ENCODE measurements at places on chromosomes 12 and 14. TPM values are rescaled to one million over a fixed set of nuclear protein-coding genes. Genes with fewer than 3 reads are reported as not detected.
A peak's percentile ranks its signal among the peaks of the same experiment; 100 is the strongest.

- H3K4me3 ChIP-seq: no peak overlapping the region
- H3K27me3 ChIP-seq: no peaks in the 10 kb centered on the region
- DNase-seq: no peak
- H3K27ac ChIP-seq: no peak overlapping the region
- H3K36me3 ChIP-seq: no peaks in the 10 kb centered on the region
These were observed 709 bp downstream of the INHBC start for GRCh38 chr12:57435293-57435692.

DNA sequence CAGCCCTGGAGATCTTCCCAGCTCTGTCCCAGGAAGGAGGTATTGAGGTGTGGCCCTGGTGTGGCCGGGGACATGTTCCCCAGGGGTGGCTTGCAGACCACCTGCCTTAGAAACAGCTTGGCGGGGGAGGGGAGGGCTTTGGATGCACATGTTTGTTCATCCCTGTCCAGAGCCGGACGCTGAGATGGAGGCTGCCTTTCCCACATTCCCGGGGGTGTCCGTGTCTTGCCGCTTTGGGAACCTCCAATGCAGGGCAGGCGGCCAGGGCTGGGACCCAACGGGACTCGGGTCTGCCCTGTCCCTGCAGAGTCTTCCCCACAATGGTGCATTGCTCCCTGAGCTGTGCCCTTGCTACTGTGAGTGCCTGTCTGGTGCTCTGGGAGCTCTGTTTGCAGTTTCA is 319.5 kb upstream of the SFSWAP start:
- no peaks in the 10 kb centered on the region for H3K4me1 ChIP-seq
- H3K4me3 ChIP-seq: no peak overlapping the region
- no peak overlapping the region for H3K27ac ChIP-seq
- H3K27me3 ChIP-seq: peaks cover 10% of the 10 kb centered on the region
- peak; percentile 62 for DNase-seq
- H3K36me3 ChIP-seq: no peaks in the 10 kb centered on the region

- peak overlapping the region; percentile 59 for H3K27ac ChIP-seq
- no peaks in the 10 kb centered on the region for H3K27me3 ChIP-seq
- no peak for DNase-seq
- H3K36me3 ChIP-seq: peaks cover 73% of the 10 kb centered on the region
- no peak overlapping the region for H3K4me3 ChIP-seq
These were observed 13.9 kb downstream of the JDP2 start for GRCh38 chr14:75441728-75442127.

DNA sequence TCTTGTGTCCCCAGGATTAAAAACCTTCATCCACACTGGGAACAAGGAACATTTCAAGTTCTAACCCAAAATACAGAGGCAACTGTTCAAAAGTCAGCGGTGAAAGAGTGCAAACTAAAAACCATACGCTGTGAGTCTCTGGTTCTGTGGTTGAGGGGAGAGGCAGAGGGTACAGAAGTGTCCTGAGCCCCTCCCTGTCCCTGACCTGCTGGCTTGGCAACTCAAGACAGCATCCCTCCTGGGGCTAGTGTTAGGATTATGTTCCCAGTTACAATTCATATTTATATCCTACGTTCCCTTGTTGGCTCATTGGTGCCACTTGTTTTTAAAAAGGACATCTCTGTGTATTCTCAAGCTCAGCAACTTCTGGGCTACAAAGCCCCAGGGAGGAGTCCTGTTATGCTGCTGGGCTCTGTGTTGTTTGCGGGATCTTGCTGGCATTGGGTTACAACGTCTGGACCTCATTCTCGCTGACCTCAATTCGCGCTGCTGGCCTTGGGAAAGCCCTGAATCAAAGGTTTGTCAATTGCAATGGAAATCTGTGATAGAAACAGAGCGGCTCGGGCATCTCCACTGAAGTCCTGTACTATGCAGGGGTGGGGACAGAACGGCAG is 420.8 kb downstream of the FUT8 start:
- H3K36me3 ChIP-seq: no peaks in the 10 kb centered on the region
- no peak overlapping the region for H3K27ac ChIP-seq
- DNase-seq: no peak
- no peaks in the 10 kb centered on the region for H3K4me1 ChIP-seq
- H3K27me3 ChIP-seq: no peaks in the 10 kb centered on the region

GRCh38 chr14:99534863-99535262 is 53.7 kb downstream of the CCNK start:
- H3K27ac ChIP-seq: no peak overlapping the region
- H3K4me1 ChIP-seq: no peaks in the 10 kb centered on the region
- H3K4me3 ChIP-seq: no peak overlapping the region
- no peak for DNase-seq
- no peaks in the 10 kb centered on the region for H3K36me3 ChIP-seq

- DNase-seq: no peak
- no peaks in the 10 kb centered on the region for H3K36me3 ChIP-seq
- H3K27ac ChIP-seq: no peak overlapping the region
- no peaks in the 10 kb centered on the region for H3K27me3 ChIP-seq
- H3K4me3 ChIP-seq: no peak overlapping the region
These were observed 31.2 kb downstream of the SLC15A5 start for GRCh38 chr12:16246264-16246663.

GRCh38 chr12:112347581-112347982 is 34.6 kb downstream of the HECTD4 start:
- H3K4me3 ChIP-seq: no peak overlapping the region
- H3K27ac ChIP-seq: no peak overlapping the region
- DNase-seq: no peak
- H3K36me3 ChIP-seq: no peaks in the 10 kb centered on the region
- H3K4me1 ChIP-seq: no peaks in the 10 kb centered on the region
- no peaks in the 10 kb centered on the region for H3K27me3 ChIP-seq

- H3K36me3 ChIP-seq: no peaks in the 10 kb centered on the region
- DNase-seq: no peak
- no peak overlapping the region for H3K27ac ChIP-seq
- H3K4me3 ChIP-seq: no peak overlapping the region
- H3K4me1 ChIP-seq: no peaks in the 10 kb centered on the region
These were observed 129.0 kb downstream of the AACS start for GRCh38 chr12:125194163-125194773.

DNA sequence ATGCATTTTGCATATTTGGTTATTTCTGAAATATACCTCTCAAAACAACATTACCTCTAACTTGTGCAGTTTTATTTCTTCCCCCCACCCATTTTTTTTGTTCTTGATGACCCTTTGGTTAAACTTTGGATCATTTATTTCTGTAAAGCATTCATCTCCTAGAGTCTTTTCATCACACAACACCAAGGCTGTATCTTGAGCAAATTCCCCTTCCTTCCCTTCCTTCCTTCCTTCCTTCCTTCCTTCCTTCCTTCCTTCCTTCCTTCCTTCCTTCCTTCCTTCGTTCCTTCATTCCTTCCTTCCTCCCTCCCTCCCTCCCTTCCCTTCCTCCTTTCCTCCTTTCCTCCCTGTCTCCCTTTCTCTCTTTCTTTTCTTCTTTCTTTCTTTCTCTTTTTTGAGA is 43.8 kb upstream of the PPP1R12A start:
- no peak for DNase-seq
- no peaks in the 10 kb centered on the region for H3K4me1 ChIP-seq
- H3K27me3 ChIP-seq: no peaks in the 10 kb centered on the region
- no peak overlapping the region for H3K4me3 ChIP-seq

GRCh38 chr14:96164861-96165490 is 39.7 kb upstream of the BDKRB2 start:
- no peak for DNase-seq
- H3K4me3 ChIP-seq: no peak overlapping the region
- no peaks in the 10 kb centered on the region for H3K36me3 ChIP-seq
- H3K4me1 ChIP-seq: no peaks in the 10 kb centered on the region
- H3K27me3 ChIP-seq: no peaks in the 10 kb centered on the region

- H3K36me3 ChIP-seq: no peaks in the 10 kb centered on the region
- no peaks in the 10 kb centered on the region for H3K27me3 ChIP-seq
- peaks cover 13% of the 10 kb centered on the region for H3K4me1 ChIP-seq
- no peak for DNase-seq
These were observed 101.6 kb upstream of the PLEKHG7 start for GRCh38 chr12:92601176-92601575.

GRCh38 chr12:55666508-55666907 is 29.8 kb downstream of the OR10P1 start:
- H3K4me1 ChIP-seq: no peaks in the 10 kb centered on the region
- no peak overlapping the region for H3K4me3 ChIP-seq
- H3K27ac ChIP-seq: no peak overlapping the region
- H3K36me3 ChIP-seq: no peaks in the 10 kb centered on the region

GRCh38 chr12:129937426-129937825 is 33.6 kb upstream of the TMEM132D start:
- H3K27ac ChIP-seq: no peak overlapping the region
- no peaks in the 10 kb centered on the region for H3K4me1 ChIP-seq
- H3K27me3 ChIP-seq: no peaks in the 10 kb centered on the region
- H3K36me3 ChIP-seq: no peaks in the 10 kb centered on the region
- H3K4me3 ChIP-seq: no peak overlapping the region

- H3K4me1 ChIP-seq: peaks cover 3% of the 10 kb centered on the region
- DNase-seq: no peak
- H3K4me3 ChIP-seq: no peak overlapping the region
- no peaks in the 10 kb centered on the region for H3K27me3 ChIP-seq
These were observed 292.3 kb downstream of the RAD51B start for GRCh38 chr14:68111853-68112270.

GRCh38 chr14:77025744-77026165 is 2.8 kb downstream of the IRF2BPL start:
- H3K4me3 ChIP-seq: peak overlapping the region; percentile 73
- H3K27me3 ChIP-seq: no peaks in the 10 kb centered on the region
- DNase-seq: peak; percentile 71
- H3K27ac ChIP-seq: peak overlapping the region; percentile 99
- H3K36me3 ChIP-seq: peaks cover 6% of the 10 kb centered on the region

DNA sequence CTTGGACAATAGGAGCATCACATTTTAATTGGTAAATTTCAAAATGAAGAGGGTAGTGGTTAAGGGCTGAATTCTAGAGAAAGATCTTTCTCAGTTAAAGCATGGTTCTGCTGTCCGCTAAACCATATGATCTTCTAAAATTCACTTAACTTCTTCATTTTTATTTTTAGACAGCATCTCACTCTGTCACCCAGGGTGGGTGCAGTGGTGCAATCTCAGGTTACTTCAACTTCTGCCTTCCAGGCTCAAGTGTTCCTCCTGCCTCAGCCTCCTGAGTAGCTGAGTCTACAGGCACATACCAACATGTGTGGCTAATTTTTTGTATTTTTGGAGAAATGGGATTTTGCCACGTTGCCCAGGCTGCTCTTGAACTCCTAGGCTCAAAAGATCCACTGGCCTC is 226.7 kb upstream of the ABCD2 start:
- H3K36me3 ChIP-seq: no peaks in the 10 kb centered on the region
- H3K4me3 ChIP-seq: no peak overlapping the region
- no peaks in the 10 kb centered on the region for H3K27me3 ChIP-seq
- no peak for DNase-seq
- H3K4me1 ChIP-seq: no peaks in the 10 kb centered on the region

DNA sequence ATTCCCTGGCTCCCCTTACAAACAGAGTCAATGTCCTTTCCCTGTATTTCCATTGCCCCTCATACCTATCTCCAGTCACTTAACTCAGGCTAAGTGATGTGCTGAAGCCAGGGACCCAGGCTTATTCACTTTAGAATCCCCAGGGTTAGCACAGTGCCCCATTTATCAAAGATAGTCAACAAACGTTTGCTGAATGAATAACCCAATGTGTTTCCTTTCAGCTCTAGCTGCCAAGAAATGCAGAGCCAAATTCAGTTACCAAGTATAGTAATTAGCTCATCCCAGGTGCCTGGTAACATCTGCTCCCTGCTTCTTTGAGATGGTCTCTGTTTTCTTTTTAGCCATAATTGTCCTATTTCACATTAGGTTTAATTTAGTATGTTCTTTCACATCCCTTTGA is 189.5 kb downstream of the PHLDA1 start:
- H3K36me3 ChIP-seq: no peaks in the 10 kb centered on the region
- H3K27ac ChIP-seq: no peak overlapping the region
- no peak overlapping the region for H3K4me3 ChIP-seq
- no peaks in the 10 kb centered on the region for H3K4me1 ChIP-seq
- no peak for DNase-seq

DNA sequence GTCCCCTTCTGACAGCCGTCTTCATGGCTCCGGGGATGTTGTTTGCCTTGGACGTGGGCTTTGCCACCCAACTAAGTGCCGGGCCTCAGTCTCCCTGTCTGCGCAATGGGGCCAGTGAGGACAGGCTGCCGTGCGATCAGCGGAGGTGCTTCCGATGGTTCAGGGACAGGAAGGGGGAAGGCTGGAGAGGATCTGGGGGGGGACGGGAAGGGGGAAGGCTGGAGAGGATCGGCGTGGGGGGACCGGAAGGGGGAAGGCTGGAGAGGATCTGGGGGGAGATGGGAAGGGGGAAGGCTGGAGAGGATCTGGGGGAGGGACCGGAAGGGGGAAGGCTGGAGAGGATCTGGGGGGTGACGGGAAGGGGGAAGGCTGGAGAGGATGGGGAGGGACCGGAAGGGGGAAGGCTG is 3.4 kb downstream of the MMP17 start:
- H3K27me3 ChIP-seq: peaks cover 43% of the 10 kb centered on the region
- H3K27ac ChIP-seq: peak overlapping the region; percentile 60
- peaks cover 23% of the 10 kb centered on the region for H3K4me1 ChIP-seq
- H3K4me3 ChIP-seq: peak overlapping the region; percentile 49

DNA sequence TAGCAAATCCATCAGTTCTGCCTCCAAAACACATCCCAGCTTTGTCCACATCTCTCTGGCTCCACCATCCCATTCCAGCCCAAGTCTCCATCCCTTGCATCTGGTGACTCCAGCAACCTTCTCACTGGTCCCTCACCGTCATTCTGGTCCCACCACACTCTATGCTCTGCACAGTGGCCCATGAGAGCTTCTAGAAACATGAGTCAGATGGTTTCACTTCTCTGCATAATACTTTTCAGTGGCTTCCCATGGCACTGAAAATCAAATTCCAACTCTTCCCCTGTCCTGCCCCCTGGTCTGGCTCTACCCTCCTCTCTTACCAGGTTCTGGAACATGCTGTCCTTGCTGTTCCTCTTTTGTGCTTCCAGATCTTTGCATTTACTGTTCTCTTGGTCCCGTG is 17.2 kb upstream of the C12orf76 start:
- no peaks in the 10 kb centered on the region for H3K36me3 ChIP-seq
- H3K4me1 ChIP-seq: no peaks in the 10 kb centered on the region
- no peak for DNase-seq
- no peak overlapping the region for H3K27ac ChIP-seq
- no peak overlapping the region for H3K4me3 ChIP-seq
- no peaks in the 10 kb centered on the region for H3K27me3 ChIP-seq

DNA sequence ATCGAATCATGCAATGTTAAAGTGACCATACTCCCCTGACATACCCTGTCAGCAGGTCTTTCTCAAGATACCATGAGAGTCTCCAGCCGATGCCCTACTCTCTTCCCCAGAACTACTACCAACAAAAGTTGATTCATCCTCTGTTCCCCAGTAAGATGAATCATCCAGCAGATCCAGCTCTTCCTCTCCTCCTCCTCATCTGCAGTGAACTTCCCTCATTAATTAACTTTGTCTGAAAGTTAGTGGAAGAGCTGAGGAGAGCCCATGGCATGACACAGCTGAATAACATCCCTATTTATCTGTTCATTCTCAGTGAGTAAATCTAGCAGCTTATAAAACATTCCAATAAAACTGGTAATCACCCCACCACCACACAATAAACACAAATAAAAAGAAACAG is 213.4 kb downstream of the EGLN3 start:
- H3K4me1 ChIP-seq: no peaks in the 10 kb centered on the region
- no peak overlapping the region for H3K27ac ChIP-seq
- H3K36me3 ChIP-seq: no peaks in the 10 kb centered on the region

GRCh38 chr12:107131832-107132616 is 38.7 kb upstream of the CRY1 start:
- no peaks in the 10 kb centered on the region for H3K27me3 ChIP-seq
- no peaks in the 10 kb centered on the region for H3K36me3 ChIP-seq
- H3K27ac ChIP-seq: no peak overlapping the region
- DNase-seq: no peak

Gene ENDOU
- 0.32 TPM for total RNA-seq

Gene ERP29
- 160 TPM for total RNA-seq

Gene NANOG
- not detected for total RNA-seq

Gene ZDHHC22
- total RNA-seq: not detected

Data from upper lobe of right lung (tissue), 1 donor.